ENCODE measurements at places on chromosomes 1 and 21.

DNA sequence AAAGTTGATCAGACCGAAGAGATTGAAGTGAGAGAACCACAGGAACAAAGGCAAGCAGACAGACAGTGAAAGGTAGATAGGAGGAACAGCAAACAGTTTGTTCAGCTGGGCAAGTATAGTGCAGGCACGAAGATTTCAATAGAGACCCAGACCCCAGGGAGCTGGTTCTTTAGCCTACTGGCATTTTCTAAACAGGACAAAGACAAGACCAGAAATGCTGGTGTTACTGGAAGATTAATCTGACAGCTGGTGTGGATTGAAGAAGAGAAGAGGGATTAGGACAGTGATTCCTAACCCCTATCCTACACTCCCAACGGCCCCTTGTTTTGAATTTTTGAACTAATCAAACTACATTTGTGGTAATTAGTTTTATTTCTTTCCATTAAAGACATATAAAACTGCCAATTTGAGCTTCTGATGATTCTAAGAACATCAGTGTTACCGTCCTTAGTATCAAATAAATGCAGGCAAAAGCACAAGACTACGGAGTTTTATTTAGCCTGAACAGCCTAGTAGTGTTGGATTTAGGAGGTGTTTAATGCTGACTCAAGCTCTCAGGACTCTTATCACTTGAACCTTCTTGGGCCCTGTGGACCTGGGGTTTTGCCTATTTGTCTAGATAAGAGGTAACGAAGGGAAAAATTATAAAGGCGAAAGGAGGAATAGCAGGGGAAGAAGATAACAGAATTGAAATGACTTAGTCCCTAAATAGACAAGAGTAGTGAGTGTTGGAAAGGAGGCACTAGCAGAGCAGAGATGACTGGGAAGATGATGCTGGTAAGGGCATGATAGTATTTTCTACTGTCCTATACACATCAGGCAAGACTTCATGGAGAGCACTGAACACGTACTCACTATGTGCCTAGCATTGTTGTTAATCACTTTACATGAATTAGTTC, 2.0 kb downstream of the NPL start:
- DNase-seq = no peak

GRCh38 chr1:224632381-224632871, 16.3 kb downstream of the CNIH3 start:
- DNase-seq = no peak

GRCh38 chr1:71232166-71232763, 151.4 kb upstream of the ZRANB2 start:
- DNase-seq = no peak

- no peak for DNase-seq
Observed at GRCh38 chr1:208722592-208722991, 478.4 kb upstream of the PLXNA2 start.

GRCh38 chr1:36988741-36989193, 45.5 kb downstream of the GRIK3 start:
- no peak for DNase-seq

- no peak for DNase-seq
Observed at GRCh38 chr1:7781501-7781900, 2.6 kb upstream of the PER3 start.
